ENCODE measurements at places on chromosomes 7 and 10. TPM values are rescaled to one million over a fixed set of nuclear protein-coding genes. Genes with fewer than 3 reads are reported as not detected.

The NAT16 gene
- total RNA-seq: not detected

The GPR15LG gene
- not detected for total RNA-seq

The CPVL gene
- total RNA-seq: 3.2 TPM

The TAS2R40 gene
- not detected for total RNA-seq

The JAKMIP3 gene
- 1.1 TPM for total RNA-seq

The C10orf143 gene
- 0.49 TPM for total RNA-seq

The TRIM73 gene
- 0.18 TPM for total RNA-seq

The GRID1 gene
- total RNA-seq: not detected

The RET gene
- 0.27 TPM for total RNA-seq

The BAIAP2L1 gene
- total RNA-seq: 1.1 TPM

The PCLO gene
- 0.36 TPM for total RNA-seq

The NT5C3A gene
- 26.8 TPM for total RNA-seq

The EDRF1 gene
- 27.2 TPM for total RNA-seq

The HOXA3 gene
- total RNA-seq: 3.5 TPM

The TMEM270 gene
- total RNA-seq: not detected

The LGI1 gene
- 0.16 TPM for total RNA-seq

The AUTS2 gene
- total RNA-seq: 33.4 TPM

The CREB3L2 gene
- 16.1 TPM for total RNA-seq

The SOSTDC1 gene
- not detected for total RNA-seq

The RNF148 gene
- total RNA-seq: 0.63 TPM

The SPDYE2 gene
- total RNA-seq: not detected

The CDHR1 gene
- total RNA-seq: not detected

The DNAJC30 gene
- 3.4 TPM for total RNA-seq

The SLC16A12 gene
- 0.90 TPM for total RNA-seq

The RPEL1 gene
- total RNA-seq: under 0.01 TPM

The SMO gene
- total RNA-seq: 4.2 TPM

The C10orf62 gene
- total RNA-seq: not detected

The ZNF365 gene
- 7.2 TPM for total RNA-seq

The NUTM2E gene
- total RNA-seq: not detected

The CDNF gene
- total RNA-seq: 1.2 TPM

The GLCCI1 gene
- total RNA-seq: 11.7 TPM

The VGF gene
- total RNA-seq: not detected

The EN2 gene
- total RNA-seq: not detected

The CALCR gene
- not detected for total RNA-seq

The MIOS gene
- total RNA-seq: 46.6 TPM

The GBX1 gene
- not detected for total RNA-seq

The EIF5AL1 gene
- total RNA-seq: 1.5 TPM

The PNLIPRP3 gene
- not detected for total RNA-seq

The GPNMB gene
- 479 TPM for total RNA-seq

The HABP2 gene
- total RNA-seq: not detected

The PITX3 gene
- not detected for total RNA-seq

The AKR1C3 gene
- 169 TPM for total RNA-seq

The NAPEPLD gene
- total RNA-seq: 33.9 TPM

The PLAU gene
- total RNA-seq: 21.6 TPM

The SBDS gene
- total RNA-seq: 94.1 TPM

The IDI2 gene
- total RNA-seq: not detected

The CNPY1 gene
- total RNA-seq: not detected
